ENCODE measurements at places on chromosomes 13 and 19.

DNA sequence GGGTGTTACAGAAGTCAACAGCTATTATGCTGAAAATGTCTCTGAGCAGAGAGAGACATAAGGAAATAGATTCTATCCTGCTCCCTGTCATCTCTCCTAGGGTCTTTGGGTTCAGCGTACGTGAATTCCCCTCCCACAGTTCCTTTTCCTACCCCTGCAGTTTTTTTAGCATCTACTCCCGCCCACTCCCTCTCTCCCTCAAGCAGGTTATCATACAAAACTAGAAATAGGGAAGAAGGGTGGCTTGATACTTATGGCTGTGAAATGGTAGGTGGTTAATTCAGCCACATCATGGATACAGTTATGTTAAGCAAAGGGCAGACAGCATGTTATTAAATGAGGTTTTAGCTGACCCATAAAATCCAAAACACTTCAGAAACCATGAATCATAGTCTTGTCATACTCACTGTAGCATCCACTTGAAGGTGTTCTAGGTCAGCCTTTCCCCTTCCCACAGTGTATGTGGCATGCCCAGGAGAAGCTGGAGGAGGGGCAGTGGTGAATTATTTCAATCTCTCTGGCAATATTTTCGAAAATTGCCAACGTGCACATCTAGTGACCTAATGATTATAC is 236.8 kb upstream of the SERP2 start:
- no peak for DNase-seq

DNA sequence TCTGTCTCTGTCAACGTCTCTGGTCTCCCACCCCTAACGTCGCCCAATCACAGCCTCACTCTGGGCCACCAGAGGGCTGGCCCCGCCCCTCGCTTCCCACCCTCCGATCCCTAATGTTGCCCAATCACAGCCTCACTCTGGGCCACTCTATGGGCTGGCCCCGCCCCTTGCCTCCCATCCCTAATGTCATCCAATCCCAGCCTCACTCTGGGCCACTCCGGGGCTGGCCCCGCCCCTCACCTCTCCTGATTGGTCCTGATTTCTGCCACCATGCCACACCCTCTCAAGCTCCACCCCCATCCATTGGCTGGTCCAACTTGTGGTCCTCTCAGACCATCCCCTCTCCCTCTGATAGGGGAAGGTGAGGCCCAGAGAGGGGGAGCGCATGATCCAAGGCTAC is 24.9 kb downstream of the CELF5 start:
- DNase-seq = peak; percentile 83

DNA sequence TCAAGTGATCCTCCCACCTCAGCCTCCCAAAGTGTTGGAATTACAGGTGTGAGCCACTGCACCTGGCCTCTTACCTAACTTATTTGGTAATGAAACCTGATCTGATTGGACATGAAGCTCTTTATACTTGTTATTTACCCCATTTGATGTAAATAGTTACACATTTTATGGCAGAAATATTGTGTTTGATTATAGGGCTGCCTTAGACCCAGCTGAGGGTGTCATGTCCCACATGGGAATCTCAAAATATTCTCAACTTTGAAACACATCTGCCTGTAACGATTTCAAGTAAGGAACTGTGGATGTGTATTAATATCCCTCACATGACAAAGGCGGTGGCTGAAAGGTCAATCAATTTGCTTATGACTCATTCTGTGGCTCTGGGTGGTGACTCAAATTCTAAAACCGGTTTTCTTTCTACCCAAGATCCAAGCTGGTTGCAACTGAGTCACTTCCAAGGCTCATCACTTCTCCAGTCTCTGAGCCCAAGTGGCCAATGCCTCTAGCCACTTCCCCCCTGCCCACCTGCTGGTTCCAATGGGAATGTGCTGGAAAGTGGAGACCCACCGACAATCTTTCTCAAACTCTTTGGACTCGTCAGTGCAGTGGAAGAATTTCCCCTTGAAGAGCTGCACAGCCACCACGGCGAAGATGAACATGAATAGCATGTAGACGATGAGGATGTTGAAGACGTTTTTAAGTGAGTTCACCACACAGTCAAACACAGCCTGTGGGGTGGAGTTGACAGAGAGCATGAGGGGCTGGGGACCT is 110.9 kb downstream of the IER2 start:
- DNase-seq = no peak

DNA sequence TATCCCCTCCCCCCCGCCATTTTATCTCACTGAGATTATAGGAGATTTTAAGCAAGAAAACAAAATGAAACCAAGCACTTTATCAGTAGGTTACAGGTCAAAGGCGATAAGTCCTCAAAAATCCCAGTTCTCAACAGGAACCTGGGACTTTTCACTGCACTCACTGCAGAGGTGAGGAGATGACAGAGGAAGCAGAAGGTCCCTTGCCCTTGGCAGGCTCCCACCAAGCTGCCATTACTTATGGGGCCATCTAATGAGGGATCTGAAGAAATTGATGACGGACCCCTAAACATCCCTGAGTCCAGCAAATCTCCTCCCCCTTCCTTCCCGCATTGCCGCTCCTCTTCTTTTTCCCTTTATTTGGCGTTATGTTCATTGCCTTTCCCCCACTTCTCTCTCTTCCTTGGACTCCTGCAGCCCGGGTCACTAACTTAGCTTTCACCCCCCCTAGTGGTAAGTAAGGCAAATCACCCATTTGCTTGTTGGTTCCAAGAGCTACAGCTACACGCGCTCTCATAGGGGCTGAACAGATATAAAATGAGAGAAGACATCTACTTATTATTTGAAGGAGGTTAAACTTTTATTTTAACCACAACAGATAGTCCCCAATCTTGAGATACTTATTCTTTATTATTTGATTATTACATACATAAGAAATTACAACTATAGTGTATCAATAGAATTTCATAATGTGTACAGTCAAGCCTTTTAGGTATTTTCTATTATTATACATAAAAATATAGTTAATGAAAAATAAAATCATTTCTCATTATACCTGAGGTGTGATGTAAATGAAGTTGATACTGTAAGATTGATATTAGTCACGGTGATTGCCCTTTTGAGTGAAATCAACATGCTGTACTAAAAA is 52.0 kb upstream of the ARGLU1 start:
- peak; percentile 55 for DNase-seq

- DNase-seq = no peak
Observed at GRCh38 chr19:33687481-33688170, 65.9 kb downstream of the CHST8 start.

Measured in HEK293T (cell line).